Globus pallidus (tissue), 1 donor: ENCODE measurements at places on chromosomes 1 and 21.

GRCh38 chr21:15706696-15707095, 23.1 kb upstream of the USP25 start:
- DNase-seq, result no peak

DNA sequence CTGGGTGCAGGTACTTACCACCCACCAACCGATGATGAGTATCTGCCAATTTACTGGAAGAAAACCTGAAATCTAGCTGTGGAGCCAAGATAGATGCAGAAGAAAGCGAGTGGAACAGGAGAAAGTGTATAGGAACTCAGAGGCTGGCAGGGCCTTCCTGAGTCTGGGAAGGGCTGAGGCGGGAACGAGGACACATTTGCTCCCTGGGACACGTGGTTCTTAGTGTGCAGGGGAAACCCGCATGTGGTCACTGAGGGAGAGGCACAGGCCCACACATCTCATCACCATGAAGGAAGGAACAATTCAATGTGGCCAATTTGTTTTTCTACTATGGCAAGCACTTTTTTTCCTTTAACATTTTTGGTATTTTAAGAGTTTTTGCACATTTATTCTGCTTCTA, 8.2 kb downstream of the RYR2 start:
- no peak for DNase-seq

- no peak for DNase-seq
These were observed 17.5 kb downstream of the MTARC1 start for GRCh38 chr1:220804202-220804586.

- DNase-seq, result no peak
These were observed 31.5 kb downstream of the XCL1 start for GRCh38 chr1:168607872-168608428.

DNA sequence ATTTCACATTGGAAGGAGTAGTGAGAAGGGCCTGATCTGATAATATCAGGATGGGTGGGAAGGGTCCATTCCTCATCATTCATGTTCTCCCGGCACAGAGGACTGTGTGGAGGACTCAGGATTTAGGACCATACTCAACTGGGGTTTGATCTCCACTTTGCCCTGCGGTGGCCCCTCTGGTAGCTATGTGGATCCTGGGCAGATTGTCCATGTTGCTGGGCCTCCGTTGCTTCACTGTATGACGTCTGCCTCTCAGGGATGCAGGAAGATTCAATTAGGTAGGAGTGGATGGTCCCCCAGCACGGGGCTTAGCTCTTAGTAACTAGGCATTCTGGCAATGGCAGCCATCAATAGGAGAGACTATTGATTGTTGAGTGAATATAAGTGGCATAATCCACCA, 2.3 kb downstream of the ETS2 start:
- DNase-seq, result no peak

- no peak for DNase-seq
These were observed 15.7 kb downstream of the SERTAD4 start for GRCh38 chr1:210248341-210248740.

DNA sequence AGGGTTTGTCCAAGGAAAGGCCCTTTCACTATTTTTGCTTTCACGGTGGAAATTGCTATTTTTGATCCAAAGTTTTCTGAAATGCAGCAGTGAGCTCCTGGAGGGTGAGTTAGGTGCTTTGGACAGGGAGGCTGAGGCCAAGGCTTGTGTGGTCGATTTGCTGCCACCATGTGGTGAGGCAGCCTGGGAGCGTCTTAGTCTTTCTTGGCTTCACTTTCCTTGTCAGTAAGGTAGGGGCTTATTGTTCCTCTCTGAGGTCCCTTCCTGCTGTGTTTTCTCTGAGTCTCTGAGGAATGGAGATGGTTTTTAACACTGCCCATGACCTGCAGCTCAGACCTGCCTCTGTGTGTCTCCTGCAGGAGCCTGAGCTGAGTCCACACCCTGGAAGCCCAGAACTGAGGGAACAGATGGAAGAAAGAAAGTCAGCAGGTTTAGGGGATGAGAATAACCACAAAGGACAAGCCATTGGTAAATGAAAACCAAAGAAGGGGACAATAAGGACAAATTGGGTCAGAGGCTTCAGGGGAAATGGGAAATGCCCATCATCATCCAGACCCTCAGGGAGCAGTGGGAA, 20.1 kb upstream of the S100A10 start:
- no peak for DNase-seq

- no peak for DNase-seq
These were observed 11.2 kb downstream of the PDE9A start for GRCh38 chr21:42664614-42665013.

GRCh38 chr1:215458104-215458503, 109.0 kb upstream of the KCTD3 start:
- no peak for DNase-seq

DNA sequence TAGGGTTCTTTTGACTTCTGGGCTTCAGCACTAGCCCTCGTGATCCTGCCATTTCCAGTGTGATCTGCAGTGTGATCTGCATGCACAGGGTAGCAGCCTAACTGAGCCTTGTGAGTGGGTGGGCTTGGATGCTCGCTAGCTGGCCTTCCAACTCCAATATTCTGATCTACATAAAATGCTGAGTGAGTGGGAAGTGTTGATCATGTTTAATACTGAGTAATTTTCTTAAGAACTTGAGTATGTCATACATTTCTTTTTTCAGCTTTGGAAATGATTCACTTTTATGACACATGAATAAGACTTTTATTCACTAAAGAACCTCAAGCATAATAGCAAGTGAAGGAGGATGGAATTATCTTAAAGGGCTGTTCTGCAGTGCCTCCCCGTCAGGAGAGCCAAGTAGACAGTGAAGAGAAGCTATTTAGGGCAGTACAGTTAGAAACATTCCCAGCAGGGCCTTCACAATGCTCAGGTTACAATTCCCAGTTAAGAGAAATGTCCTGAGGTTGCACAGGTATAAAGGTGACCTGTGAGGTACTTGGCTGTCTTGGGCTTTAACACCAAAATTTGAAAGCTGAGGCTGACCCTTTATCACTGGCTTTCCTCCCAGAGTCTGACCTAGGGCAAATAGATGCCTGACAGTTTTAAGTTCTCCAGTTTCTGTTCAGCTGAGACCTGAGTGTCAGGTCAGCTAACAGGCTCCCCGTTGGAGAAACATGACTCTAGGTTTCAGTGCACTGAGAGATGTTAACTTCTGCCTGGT, 29.1 kb upstream of the LRRC8C start:
- DNase-seq, result no peak

GRCh38 chr1:220344745-220345144, 72.5 kb upstream of the RAB3GAP2 start:
- no peak for DNase-seq

DNA sequence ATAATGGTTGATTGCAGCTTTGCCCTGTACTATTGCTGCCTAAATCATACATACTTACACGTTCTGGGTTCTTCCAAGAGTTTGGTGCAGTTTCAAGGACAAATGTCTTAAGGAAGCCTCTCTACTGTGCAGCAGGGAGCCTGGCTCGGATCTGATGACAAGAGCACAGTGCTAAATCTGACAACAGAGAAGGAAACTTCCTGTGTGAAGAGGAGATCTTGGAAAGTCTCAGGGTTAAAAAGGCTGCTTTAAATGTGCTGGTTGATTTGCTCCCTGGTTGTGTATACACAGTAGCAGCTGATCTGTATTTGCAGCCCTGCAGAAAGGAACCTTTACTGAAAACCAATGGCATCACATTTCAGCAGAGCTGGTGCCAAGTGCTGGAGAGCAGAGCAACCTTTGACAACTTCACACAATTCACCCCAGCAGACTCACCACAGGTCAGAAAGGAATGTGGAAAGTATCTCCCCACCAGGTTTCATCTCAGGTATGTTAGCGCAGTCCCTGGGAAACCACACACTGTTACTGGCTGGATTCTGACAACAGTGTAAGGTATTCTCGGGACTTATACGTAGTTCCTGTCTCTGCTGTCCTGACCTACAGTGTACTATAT, 355.0 kb upstream of the ESRRG start:
- no peak for DNase-seq

DNA sequence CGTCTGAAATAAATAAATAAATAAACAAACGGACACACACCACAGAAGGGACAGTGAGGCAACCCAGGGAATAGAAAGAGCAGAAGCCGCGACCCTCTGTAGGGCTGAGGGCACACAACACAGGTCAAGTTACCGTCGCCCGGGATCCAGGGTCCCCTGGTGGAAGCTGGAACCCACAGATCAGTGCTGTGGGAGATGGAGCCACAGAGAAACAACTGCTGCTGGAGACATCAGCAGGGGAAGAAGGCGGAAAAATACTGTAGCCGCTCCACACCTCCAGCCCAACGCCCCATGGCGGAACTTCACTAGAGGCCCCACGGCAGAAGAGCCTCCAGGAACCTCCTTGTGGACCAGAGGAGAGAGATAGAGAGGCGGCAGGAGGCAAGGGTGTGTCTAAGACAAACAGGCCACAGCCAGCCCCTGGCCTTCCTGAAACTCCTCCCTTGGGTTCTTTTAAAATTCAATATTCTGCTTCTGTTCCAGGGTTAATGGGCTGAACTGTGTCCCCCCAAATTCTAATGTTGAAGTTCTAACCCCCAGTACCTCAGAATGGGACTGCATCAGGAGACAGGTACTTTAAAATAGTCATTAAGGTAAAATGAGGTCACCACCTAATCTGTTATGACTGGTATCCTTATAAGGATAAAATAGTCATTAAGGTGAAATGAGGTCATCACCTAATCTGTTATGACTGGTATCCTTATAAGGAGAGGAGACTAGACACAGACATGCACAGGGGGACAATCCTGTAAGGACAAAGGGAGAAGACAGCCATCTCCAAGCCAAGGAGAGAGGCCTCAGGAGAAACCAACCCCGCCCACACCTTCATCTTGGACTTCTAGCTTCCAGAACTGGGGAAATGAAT, 7.7 kb upstream of the HLCS start:
- DNase-seq, result no peak

GRCh38 chr1:7007902-7008301, 222.6 kb downstream of the CAMTA1 start:
- no peak for DNase-seq

DNA sequence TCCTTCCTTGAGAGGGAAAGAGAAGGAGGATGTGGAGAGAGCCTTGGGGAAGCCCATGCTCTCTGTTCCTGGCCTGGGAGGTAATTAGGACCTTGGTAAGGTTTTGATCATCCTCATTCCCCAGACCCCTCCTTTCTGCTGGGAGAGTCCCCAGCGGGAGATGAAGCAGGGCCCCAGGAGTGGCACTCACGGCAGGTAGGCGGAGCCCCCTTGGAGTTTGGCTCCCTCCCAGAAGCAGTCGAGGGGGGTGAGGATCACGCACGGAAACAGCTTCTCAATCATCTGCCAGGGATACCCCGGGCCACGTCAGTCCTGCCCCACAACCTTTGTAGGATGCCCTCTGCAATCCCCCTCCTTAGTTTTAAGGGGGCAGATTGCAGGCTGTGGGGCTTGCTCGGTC, 11.5 kb downstream of the PTCH2 start:
- DNase-seq, result no peak

GRCh38 chr1:10152709-10153284, 57.6 kb upstream of the KIF1B start:
- DNase-seq, result peak; percentile 91

- no peak for DNase-seq
These were observed 725.1 kb downstream of the BRINP3 start for GRCh38 chr1:189752461-189752995.

DNA sequence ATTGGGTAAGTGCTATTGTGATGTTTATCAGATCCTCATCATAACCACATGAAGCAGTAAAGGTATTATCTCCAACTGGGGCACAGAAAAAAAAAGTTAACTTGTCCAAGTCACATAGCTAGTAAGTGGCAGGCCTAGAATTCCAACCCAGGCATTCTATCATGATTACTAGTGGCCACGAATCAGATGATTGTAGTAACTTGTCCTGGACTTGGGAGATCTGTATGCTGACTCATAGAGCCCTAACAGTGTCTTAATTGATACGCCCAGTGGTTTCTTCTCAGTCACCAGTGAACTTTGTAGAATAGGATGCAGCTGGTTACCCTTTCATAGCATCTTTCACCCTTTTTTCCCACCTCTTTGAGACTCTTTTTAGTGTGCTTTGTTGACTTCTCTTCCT, 91.1 kb upstream of the UBE2U start:
- no peak for DNase-seq

GRCh38 chr1:71210718-71211117, 129.9 kb upstream of the ZRANB2 start:
- DNase-seq, result no peak

GRCh38 chr1:182527680-182528079, 61.4 kb downstream of the RNASEL start:
- no peak for DNase-seq

GRCh38 chr1:7224644-7225043, 439.4 kb downstream of the CAMTA1 start:
- DNase-seq, result no peak

GRCh38 chr1:163706915-163707314, 385.2 kb downstream of the NUF2 start:
- no peak for DNase-seq

GRCh38 chr1:57423656-57424211, at the start of gene DAB1:
Gene DAB1, minus strand, starts transcription at chr1:57424060. Its CDS starts 133,030 bp downstream, at chr1:57291030.
- DNase-seq, result no peak

GRCh38 chr1:7070389-7071029, 285.3 kb downstream of the CAMTA1 start:
- DNase-seq, result peak; percentile 51

- DNase-seq, result peak; percentile 94
These were observed at the start of the genes AKR7A2 and SLC66A1 for GRCh38 chr1:19311931-19312781. Gene AKR7A2, minus strand, starts transcription at chr1:19312144. Its CDS starts 20 bp downstream, at chr1:19312124. Gene SLC66A1, plus strand, starts transcription at chr1:19312326. Its CDS starts 5,352 bp downstream, at chr1:19317678.

DNA sequence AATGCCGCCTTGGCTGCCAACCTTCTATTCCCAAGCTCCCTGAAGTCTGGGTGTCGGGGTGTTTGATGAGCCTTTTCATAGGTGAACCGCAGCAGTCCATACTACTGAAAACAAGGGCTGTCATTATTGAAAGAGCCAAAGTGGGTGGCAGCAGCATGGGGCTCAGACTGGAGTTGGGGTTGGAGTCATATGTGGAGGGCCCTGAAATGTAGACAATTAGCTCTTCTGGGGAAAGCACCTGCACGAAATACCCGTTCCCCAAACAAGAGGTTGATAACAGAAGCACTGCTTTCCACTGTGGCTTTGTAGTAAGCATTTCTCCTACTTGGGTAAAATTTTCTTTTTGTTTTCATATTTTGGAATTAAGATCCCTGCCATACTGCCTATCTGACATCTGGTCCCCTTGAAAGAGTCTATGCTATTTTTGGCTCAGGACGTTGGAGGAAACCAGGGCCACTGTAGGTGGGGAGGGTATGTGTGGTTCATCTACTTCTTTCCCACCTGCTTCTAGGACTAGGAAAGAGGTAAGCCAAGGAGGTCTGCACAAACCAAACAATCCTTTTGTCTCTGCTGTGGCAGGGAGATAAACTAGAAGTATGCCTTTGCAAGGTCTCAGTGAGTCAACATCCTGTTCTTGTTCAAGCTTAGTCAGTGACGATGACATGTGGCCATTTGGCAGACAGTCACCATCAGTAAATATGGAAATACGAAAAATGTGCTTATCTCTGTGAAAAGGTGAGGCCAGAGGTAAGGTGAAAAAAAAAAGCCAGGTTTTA, 197.0 kb upstream of the UBE2U start:
- DNase-seq, result no peak

DNA sequence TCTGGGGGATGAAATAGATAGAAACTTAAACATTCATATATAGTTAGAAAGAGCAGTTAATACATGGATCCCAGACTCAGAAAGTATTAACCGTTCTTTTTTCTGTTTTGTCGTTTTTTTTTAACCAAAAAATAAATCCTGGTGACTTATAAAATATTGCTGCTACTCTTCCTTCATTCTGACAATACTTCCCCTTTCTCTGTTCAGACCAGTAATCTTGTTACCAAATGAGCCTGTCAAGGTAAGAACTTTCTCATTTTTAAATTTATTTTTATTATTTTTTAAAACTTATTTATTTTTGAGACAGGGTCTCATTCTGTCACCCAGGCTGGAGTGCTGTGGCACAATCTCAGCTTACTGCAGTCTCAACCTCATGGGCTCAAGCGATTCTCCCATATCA, 13.7 kb downstream of the PTPN22 start:
- DNase-seq, result no peak
